ENCODE measurements at places on chromosomes 6 and 20.

GRCh38 chr20:4471221-4471620 lies 250.5 kb upstream of the PRND start:
- DNase-seq = no peak

- no peak for DNase-seq
Measured at GRCh38 chr20:3745686-3746173, 13.2 kb downstream of the HSPA12B start.

DNA sequence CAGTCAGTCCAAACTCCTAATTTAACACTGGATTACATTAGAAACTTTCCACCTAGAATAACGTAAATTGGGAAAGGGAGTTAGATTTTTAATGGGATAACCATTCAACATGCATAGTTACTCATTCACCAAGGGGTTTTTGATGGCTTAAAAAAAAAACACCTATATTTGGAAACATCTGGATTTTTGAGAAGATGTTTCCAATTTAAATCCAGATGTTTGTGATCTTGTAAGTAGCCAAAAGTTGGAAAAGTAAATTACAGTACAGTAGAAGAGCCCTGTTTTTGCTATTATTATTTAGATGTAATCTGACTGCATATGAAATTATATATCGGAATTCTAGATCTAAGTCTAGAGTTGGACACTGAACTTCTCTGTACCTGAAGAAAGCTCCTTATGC lies 478.2 kb downstream of the CD83 start:
- no peak for DNase-seq

GRCh38 chr20:10660661-10661060 lies 13.1 kb downstream of the JAG1 start:
- DNase-seq = no peak

- no peak for DNase-seq
Measured at GRCh38 chr6:143806282-143807102, 36.6 kb upstream of the LTV1 start.

- peak; percentile 26 for DNase-seq
Measured at GRCh38 chr6:44217332-44218143, 812 bp downstream of the MYMX start.

DNA sequence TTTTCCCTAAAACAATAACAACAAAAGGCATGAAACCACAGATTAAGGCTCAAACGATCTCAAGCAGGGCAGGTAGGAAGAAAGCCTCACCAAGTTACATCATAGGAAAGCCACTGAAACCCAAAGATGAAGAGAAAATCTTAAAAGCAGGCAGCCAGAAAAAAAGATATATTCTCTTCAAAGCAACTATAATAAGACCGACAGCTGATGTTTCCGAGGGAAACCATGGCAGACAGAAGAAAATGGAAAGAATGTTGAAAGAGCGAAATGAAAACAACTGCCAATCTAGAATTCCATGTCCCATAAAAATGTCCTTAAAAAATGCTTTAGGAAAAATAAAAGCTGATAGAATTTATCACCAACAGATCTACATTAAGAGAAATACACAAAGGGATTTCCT lies 161.5 kb upstream of the THBS2 start:
- DNase-seq = no peak

GRCh38 chr20:10961651-10962288 lies 288.0 kb upstream of the JAG1 start:
- DNase-seq = no peak

GRCh38 chr20:33233129-33233774 lies 2.5 kb upstream of the BPIFA1 start:
- peak; percentile 14 for DNase-seq

DNA sequence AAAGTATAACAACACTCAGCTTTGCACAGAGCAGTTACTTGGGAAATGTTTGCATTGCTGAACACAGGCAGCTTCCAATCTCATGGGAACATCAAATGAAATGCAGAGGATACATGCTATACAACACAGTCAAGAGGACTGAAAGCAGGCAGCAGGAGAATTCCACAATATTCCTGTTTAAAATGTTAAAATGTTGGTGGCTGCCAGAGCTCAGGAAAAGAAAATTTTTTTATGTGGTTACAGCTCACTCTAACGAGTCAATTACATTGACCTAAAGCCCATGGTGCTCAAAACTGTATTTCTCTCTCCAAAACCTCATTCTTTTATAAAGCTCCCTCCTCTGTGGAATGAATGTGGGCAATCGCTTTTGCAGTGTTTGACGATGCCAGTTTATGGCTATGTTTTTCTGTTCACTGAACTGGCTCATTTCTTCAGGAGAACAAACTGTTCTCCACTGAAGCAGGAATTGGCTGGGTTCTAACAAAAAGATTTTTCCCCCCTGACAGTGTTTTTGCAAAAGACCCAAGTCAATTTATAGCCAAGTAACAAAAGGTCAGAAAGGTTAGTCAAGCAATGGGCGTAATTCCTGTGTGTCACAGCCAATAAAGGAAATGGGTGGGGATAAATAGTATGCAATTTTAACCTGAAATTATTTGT lies 69.0 kb downstream of the ZHX3 start:
- no peak for DNase-seq

GRCh38 chr6:95544517-95545225 lies 32.7 kb upstream of the MANEA start:
- no peak for DNase-seq

GRCh38 chr6:92577077-92577719 lies 842.2 kb downstream of the EPHA7 start:
- no peak for DNase-seq

GRCh38 chr6:35681298-35681697 lies 7.4 kb downstream of the FKBP5 start:
- DNase-seq = no peak

DNA sequence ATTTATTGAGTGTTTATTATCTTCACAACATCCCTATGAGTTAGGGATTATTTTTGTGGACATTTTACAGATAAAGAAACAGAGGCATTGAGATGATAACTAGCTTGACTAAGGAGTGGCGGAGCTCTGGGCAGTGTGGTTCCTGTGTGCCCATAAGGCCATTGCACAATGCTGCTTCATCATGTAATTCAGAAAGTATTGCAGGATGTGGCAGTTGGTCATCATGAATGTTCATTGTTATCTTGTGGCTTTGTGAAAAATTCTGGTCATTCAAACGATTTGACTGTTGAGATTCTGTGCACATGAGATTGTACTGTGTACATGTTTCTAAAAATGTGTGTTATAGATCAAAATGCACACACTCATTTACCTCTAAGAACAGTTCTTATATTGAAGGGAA lies 150.8 kb downstream of the ESR1 start:
- no peak for DNase-seq

GRCh38 chr6:67411036-67411435 lies 1224.0 kb upstream of the ADGRB3 start:
- no peak for DNase-seq

GRCh38 chr6:144768551-144769075 lies 483.5 kb downstream of the UTRN start:
- no peak for DNase-seq

GRCh38 chr6:120230008-120230407 lies 880.4 kb upstream of the MAN1A1 start:
- DNase-seq = no peak

DNA sequence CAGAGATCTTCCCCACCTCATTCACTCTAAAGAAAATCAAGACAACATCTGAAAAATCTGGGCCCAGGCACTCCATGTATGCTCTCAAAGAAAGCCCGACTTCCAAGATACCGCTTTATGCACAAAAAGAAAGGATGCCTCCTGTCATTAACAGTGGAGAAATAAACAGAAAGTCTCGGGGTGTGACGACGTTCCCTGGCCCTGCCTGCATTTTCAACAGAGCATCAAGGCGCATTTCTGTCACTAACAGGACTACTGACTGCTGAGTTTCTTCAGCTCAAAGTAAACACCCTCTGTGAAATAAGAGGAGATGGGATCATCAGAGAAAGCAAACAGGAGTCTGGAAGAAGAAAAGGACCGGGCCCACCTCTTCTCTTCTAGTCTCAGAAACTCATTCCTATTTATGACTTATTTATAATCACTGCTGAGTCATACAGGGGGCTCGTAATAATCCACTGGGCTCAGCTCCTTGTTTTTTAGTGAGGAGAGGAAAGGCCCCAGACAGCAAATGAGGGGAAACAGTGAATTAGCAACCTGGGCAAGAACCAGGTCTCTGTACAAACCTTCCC lies 99.7 kb downstream of the ZMYND8 start:
- DNase-seq = no peak

- peak; percentile 80 for DNase-seq
Measured at GRCh38 chr6:34986845-34987246, 97.8 kb downstream of the ANKS1A start.

DNA sequence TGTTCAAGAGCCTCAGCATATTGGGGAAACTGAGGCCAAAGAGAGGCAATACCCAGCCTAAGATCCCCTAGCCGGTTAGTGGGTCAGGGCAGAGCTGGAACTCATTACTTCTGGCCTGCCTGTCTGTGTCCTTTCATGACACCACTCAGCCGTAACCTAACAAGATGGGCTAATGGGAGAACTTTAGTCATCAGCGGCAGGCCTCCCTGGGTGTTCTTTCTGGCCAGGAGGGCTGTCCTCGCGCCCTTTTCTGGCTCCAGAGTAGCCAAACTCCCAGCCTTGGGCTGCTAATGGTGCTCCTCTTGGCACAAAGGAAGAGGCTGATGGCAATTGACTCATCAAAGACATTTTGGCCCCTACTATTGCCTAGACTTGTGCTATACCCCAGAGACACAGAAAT lies 76.6 kb downstream of the NCR2 start:
- no peak for DNase-seq

GRCh38 chr20:4135385-4136077 lies 120.2 kb upstream of the RNF24 start:
- no peak for DNase-seq

- no peak for DNase-seq
Measured at GRCh38 chr6:55568808-55569439, 10.1 kb downstream of the HMGCLL1 start.

- DNase-seq = no peak
Measured at GRCh38 chr6:149895833-149896271, 2.1 kb downstream of the RAET1E start.

DNA sequence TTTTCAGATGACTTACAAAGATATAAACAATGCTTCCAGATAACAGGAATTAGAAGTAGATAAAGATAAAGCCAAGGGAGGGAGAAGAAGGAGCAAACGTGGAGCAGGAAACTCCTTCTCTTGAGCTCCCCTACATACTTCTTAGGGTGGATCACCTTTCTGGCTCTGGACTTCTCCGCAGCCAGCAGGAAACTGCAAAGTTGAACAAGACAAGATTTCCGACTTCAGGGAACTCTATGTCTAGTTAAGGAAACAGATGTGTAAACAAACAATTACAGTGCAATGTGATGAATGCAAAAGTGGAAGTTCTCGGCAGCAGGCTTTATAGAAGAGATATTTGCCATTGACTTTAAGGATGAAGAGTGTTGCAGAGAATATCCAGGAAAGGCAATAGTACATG lies 134.0 kb upstream of the MARCKS start:
- DNase-seq = no peak

GRCh38 chr6:170164271-170164900 lies 126.5 kb downstream of the DLL1 start:
- no peak for DNase-seq

DNA sequence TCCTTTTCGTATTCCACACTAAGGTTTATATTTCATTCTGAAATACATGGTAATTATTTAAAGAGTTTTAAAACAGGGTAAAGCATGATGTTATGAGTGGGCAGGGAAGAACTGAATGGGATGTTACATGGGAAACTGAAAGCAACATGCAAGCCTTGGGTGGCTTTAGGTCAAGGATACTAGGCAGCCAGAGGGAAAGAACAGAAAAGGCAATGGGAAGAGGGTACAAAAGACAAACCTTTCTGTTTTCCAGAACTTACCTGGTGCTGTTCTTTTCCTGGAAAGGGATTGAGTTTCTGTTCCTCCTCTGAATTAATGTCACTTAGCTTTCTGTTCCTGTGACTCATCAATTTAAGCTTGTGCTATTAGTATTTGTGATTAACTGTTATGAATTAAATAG lies 71.2 kb upstream of the SMIM8 start:
- DNase-seq = no peak

DNA sequence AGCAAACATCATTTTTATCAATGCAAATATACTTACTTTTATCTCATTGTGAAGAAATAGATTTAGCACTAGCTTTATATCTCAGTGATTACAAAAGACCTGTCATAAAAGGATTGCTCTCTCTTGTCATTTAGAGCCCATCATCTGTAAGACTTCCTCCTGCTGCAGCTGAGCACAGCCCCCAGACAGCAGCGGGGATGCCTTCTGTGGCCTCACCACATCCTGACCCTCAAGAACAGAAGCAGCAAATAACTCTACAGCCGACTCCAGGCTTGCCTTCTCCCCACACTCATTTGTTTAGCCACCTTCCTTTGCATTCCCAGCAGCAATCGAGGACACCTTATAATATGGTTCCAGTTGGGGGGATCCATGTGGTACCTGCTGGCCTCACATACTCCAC lies 127.0 kb upstream of the EDN1 start:
- no peak for DNase-seq

DNA sequence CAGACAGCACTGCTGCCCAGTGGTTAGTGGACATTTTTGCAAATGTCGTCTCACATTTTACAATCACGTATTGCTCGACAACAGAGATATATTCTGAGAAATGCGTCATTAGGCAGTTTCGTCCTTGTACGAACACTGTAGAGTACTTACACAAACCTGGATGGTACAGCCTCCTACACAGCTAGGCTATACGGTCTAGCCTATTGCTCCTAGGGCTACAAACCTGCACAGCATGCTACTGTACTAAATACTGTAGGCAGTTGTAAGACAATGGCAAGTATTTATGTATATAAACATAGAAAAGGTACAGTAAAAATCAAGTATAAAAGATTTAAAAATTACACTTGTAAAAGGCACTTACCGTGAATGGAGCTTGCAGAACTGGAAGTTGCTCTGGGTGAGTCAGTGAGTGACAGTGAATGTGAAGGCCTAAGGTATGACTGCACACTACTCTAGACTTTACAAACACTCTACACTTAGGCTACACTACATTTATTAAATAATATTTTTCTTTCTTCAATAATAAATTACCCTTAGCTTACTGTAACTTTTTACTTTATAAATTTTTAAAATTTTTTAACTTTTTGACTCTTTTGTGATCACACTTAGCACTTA lies 43.1 kb downstream of the ALDH5A1 start:
- DNase-seq = no peak
